ENCODE measurements at places on chromosomes 7 and 10.

DNA sequence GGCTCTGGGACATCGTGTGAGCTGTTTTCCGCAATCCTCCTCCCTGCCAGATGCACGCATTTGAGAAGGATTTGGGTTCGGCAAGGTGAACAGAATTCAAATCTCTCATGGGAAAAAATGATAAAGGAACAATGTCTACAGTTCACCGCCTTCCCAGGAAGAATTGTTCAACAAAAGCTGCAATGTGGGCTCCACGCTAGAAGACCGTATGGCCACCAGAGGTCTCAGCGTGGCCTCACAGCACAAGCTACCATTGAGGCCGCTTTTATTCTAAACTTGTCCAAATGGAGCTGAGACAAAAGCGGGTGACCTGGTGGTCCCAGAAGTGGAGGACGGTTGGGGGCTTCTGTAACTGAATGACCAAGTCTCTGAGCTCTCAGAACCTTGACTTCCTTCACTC, 733.1 kb downstream of the PARD3 start:
- no peak for DNase-seq

DNA sequence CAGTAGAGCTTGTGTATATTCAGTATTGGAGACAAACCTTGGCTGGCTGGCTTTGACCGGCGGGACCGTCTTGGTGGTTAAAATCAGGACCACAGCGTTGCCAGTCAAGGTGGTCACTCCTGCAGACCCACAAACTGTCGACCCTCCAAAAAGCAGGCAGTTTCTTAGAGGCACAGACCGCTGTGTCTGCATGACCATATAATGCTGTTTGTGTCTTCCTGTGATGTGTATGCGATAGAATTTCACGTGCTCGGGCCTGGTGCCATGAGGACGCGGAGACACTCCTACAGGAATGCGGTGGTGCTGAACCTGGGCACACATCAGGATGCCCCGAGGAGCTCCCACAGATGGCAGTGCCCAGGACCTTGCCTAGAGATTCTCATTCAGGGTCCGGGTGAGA, 34.8 kb downstream of the BNIP3 start:
- no peak for DNase-seq

DNA sequence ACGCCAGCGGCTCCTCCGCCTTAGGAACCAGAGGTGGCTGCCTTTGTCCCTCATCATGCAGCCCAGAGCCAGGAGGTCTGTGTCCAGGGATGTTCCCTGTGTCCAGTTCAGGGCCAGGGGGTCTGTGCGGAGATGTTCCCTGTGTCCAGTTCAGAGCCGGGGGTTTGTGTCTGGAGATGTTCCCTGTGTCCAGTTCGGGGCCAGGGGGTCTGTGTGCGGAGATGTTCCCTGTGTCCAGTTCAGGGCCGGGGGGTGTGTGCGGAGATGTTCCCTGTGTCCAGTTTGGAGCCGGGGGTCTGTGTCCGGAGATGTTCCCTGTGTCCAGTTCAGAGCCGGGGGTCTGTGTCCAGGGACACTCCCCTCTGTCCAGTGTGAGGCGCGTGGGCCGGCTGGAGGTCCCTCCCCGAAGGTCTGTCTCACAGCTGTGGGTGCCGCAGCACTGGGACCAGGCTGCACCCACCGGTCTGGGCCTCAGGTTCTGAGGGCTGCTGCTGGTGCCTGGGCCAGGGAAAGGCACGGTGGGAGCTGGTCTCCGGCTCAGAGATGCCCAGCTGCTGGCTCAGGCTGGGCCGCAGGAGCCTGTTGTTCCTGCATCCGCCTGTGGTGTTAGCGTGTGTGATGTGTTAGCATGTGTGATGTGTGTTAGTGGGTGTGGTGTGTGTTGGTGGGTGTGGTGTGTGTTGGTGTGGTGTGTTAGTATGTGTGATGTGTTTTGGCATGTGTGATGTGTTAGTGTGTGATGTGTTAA, 67.9 kb upstream of the CFAP46 start:
- no peak for DNase-seq

GRCh38 chr10:98268694-98269431, 869 bp upstream of the LOXL4 start:
- DNase-seq = peak; percentile 44

DNA sequence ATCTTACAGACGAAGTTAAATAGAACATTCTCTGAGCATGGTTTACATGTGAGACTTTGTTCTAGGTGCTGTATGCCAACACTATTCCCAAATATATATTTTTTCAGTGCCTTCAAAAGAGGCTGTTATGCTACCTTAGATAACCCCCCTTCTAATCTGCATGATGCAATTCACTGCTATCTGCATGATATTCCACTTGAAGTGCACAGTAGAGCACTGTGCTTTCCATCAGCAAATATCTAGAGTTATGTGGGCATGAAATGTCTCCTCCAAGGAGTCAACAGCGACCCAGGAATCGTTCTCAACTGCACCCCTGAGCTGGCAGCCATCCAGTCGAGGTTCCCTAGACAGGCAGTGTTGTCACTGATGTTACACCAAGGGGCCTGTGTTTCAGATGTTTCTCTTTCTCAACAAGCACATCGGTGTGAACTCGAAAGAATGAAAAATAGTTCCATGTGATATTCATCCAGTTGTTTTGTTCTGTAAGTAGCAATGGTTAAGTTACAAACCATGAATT, 88.3 kb downstream of the PDE1C start:
- no peak for DNase-seq

DNA sequence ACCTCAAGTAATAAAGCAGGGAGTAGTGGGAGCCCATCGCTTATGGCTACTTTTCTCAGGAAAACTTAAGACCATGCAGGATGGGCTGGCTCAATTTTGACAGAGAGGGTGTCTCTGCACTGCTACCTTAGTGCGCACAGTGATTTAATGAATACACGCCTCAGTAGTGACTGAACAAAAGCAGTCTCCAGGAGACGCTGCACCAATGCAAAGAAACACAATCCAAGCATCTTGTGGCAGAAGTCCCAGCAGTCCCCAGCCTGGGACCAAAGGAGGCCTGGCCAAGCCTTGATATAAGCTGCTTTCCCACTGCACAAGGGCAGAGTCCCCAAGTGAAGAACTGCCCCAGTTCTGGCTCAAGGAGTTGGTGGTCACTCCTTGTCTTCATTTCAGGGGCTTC, 368.9 kb downstream of the KCNMA1 start:
- no peak for DNase-seq

- DNase-seq = no peak
These were observed 105.1 kb downstream of the FAM107B start for GRCh38 chr10:14669576-14669975.

DNA sequence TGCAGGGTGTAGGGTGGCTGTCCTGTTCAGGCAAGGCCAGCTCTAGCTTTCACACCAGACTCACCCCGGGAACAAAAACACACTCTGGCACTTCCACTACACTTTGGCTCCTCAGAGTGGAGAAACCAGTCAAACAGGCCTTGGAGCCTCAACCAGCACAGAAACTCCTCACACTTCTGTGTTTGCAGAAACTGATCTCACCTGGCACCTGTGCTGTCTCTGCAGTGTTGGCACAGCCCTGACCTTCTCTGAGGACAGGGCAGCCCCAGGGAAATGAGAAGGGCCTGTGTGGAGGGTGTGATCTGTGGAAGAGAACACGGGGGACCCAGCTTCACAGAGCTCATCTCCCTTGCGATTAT, 4.1 kb upstream of the CALML5 start:
- no peak for DNase-seq

- no peak for DNase-seq
These were observed 142.4 kb upstream of the SAMD8 start for GRCh38 chr10:74969093-74969492.

DNA sequence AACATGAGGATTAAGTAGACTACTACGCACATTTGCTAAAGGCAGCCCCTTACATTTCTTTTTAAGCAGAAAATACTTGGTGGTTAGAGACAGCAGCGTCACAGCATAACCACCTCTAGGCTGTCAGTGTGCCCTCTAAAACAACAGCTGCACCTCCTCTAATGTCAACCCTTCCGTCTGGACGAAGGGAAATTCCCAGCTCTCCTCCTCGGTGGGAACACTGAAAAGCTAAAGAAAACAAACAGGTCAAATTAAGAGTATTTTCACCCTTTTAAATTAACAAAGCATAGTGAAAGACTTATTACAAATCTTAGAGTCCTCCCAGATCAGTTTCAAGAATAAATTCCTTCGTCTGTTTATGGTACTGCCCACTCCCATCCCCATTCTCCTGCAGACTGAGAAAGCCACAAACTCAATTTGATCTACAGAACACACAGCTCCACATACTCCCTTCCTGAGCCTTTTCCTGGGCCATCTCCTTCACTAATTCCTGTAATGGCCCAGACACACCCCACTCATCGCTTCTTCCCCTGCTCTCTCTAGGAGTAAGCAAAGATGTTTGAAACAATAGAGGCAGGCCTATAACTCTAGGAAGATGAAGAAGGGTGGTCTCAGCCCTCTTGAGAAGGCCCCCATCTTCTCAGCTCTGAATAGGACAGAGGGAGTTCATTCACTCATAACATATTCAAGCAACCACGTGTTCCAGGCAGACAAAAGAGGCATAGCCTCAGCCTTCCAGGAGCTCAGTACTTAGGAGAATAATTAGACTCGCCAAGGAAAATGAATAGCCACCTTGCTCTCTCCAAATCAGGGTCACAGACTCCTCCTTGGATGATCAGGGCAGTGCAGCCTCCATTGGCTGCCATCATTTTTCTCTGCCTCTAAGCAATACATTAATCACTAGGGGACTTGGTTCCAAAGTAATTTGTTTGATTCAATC, 47.5 kb upstream of the HNRNPH3 start:
- DNase-seq = no peak

- no peak for DNase-seq
These were observed 27.1 kb downstream of the CREM start for GRCh38 chr10:35153716-35154115.

- no peak for DNase-seq
These were observed 32.9 kb downstream of the CDC123 start for GRCh38 chr10:12228851-12229250.

GRCh38 chr7:92520024-92520423, 8.3 kb downstream of the PEX1 start:
- no peak for DNase-seq

DNA sequence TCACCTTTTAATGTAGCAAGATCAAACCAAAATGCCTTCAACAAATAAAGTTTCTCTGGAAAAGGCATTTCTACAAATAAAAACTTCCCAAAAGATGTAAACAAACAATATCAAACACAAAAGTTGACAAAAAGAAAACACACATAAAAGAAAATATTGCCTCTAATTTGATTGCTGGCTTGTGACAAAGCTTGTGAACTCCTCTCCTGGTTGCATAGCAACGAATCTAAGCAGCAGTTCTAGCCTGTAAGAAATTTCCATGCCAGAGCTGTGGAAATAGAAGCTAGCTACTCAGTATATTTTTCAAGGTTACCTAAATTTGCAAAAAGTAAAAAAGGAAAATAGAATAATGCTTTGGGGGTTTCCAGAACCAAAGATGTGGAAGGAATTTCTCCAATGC, 173.9 kb upstream of the CDK1 start:
- DNase-seq = no peak

GRCh38 chr10:77801474-77802161, 124.9 kb downstream of the DLG5 start:
- no peak for DNase-seq

- peak; percentile 61 for DNase-seq
These were observed 69.0 kb upstream of the PDCD4 start for GRCh38 chr10:110802551-110803238.

DNA sequence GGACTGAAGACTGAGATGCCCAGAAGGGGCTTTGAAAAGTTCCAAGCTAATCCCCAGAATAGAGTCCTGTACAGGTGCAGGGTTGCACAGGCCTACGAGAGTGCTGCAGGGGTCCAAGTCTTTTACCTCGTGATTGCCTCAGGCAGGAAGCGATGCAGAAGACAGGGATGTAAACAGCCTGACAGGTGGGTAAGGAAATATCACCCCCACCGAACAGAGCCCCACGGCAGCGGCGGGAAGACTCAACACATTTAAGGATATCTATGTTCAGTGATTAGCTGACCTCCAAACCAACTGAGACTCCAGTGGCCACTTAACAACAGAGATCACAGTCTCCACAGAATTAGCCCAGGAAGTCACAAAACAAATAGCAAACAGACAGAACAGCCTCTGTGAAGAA, 73.9 kb upstream of the VIPR2 start:
- DNase-seq = no peak

GRCh38 chr7:104758504-104758903, 255.5 kb upstream of the KMT2E start:
- DNase-seq = no peak

- no peak for DNase-seq
These were observed 327.3 kb downstream of the PHTF2 start for GRCh38 chr7:78125884-78126283.

- no peak for DNase-seq
These were observed 160.6 kb downstream of the GRK5 start for GRCh38 chr10:119367841-119368549.

DNA sequence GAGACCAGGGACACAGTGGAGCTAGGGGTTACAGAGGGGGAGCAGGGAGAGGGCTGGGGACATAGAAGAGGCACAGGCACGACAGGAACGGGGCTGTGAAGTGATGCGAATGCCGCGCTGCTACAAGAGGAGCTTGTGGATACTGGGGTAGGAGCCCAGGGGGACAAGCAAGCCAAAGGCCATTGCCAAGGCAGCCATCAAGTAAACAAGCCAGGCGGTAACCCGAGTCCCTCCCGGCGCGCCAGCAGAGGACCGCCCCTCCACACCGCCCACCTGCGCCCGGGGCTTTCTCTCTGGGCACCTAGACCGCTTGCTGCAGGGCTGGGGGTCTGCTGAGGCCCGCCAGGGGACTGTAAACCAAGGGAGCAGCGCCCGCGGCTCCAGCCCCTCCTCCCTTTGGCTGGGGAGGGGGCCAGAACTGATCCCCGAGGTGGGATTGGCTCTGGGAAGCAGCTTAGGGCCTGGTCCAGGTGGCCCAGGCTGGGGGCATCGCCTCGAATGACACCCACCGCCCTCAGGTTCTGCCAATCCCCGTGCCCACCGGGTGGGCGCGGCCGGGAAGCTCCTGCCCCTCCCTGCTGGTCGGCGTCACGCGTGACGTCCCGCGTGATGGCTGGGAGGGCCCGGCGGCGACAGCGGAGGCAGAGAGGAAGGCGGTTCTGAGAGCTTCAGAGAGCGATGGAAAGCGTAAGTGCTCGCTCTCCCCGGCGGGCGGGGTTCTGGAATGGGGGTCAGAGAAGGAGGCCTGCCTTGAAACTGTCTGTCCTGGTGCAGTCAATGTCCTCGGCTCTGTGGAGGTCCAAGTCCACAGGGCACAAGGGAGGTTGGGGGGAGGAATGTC, 982 bp downstream of the SFXN3 start:
- DNase-seq = peak; percentile 84

DNA sequence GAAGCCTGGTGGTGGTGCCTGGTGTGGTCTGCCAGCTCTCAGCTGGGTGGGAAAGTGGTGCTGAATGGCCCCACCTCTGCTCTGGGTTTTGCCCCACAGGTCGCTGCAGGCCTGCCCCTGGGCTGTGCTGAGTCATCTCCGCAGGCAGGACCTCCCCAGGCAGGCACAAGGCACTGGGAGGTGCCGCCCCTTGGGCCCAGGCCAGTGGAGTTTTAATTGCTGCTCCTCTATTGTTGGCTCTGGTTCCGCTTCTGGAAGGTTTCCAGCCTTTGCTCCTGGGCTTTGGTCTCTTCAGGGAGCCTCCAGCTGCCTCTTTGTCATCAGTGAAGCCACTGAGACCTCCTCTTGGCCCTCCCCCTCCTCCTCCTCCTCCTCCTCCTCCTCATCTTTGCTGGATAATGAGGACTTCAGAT, 180.3 kb upstream of the GRB10 start:
- DNase-seq = no peak
